ENCODE measurements at places on chromosomes 11 and 22. TPM values are rescaled to one million over a fixed set of nuclear protein-coding genes. Genes with fewer than 3 reads are reported as not detected.

Gene BIRC3
- total RNA-seq, result 4.3 TPM

Gene SLC43A1
- 13.1 TPM for total RNA-seq

Gene LYVE1
- 5.9 TPM for total RNA-seq

Gene EXPH5
- under 0.01 TPM for total RNA-seq

Gene TCN2
- total RNA-seq, result 58.1 TPM

Gene TRPC6
- total RNA-seq, result under 0.01 TPM

Gene PIWIL4
- total RNA-seq, result 0.65 TPM

Gene C11orf97
- not detected for total RNA-seq
